ENCODE measurements at places on chromosomes 7 and 10.
A peak's percentile ranks its signal among the peaks of the same experiment; 100 is the strongest.

DNA sequence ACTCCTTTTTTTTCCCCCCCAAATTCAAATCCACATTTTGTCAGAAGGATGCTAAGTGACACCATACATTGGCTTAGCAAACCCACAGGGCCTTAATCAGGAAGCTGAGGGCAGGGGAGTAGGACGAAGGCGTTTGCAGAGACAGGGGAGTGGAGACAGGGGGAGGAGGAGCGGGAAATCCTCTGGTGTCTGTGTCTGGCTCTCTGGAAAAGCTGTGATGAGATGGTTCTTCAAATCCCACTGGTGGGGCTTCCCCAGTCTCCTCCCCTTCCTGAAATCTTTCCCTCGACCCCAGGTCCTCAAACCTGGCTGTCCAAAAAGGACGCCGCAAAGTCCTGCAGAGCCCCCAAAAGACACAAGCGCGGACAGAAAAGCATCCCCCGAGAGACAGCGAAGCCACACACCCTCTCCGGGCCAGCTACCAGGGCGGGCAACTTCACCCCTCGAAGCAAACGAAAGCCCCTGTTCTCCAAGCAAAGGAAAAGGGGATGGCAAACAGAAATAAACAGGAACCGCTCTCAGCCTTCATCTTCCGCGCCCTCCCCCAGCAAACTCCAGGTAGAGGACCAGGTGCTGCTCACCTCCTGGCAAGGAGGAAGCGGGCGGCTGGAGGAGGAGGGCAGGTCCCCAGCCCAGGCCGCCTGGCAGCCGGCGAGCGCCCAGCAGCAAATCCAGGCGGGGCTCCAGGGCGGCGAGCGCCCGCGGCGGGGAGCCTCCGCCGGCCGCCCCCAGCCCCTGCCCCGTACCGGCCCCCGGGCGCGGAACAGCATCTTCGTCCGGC is 520 bp downstream of the ELAPOR2 start:
- DNase-seq = no peak

DNA sequence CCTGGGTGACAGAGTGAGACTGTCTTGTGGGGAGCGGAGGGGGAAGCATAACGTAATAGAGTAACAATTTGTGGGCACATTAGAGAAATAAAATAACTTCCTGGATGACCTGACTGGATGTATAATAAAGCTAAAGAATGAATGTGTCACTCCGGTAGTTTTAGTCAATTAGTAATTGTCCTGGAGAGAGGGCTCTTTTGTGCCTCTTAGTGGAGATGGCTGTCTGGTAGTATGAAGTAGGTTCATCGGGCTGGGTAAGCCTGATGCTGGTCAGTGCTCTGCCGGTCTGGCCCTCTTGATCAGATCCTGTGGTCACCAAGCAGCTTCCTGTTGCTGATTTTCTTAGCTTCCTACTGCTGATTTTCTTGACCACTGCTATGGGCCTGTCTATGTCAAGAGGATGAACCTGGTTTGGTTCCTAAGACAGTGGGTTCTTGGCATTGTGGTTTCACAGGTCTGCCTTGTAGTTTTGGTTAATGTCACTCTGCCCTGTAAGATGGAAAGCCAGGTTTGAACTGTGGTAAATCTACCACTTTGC is 34.1 kb downstream of the ZRANB1 start:
- DNase-seq = no peak

DNA sequence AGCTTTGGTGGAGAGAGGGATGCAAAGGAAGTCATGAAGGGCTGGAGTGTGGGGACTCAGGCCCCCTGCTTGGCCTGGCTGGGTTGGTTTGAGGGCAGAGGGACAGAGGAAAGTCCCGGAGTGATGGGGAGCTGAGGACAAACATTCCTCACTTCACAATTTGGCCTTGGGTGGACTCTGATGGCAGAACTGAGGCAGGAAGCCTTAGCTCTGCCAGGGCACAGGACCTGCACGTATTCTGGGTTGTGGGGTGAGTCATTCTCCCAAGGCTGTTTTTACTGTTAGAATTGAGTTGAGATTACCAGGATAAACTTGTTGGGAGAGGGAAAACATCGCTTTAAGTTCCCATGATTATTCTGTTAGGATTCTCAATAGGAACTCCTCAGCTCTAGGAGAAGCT is 2.6 kb downstream of the GOLGA7B start:
- no peak for DNase-seq

DNA sequence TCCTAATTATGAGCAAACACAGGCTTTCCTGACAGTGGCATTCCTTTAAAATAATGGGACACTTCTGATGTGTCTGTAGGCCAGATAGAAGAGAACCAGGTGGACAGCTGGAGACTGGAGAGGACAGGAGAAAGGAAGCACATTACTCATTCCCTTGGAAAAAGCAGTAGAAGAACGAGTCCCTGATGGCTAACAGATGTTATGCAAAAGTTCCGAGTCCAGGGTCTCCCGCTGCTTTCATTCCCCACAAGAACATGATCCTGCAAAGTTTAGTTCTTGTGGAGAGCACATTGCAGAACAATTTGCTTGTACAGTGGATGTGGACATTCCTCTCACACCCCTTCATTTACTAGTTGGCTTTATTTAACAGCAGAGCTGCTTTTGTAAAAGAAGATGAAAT is 137.6 kb downstream of the GPAM start:
- DNase-seq = no peak

GRCh38 chr10:93816123-93816747 is 58.5 kb downstream of the LGI1 start:
- no peak for DNase-seq

DNA sequence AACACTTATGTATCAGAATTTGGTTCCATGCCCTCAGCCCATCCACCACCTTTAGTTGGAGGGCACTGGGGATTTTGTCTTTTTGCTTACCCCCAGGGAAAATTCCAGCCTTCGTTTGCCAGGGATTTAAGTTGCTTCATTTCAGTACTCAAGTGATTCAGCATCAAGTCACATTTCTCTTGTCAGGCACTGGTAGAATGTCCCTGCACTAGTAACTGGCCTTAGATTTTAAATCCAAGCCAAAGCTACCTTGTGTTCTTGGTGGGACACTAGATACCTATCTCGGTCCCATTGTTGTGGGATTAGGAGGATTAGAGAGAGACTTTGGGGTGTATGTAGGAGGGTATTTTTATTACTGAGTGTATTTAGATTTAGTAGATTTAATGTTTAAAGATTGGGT is 613.1 kb downstream of the SUGCT start:
- DNase-seq = no peak

GRCh38 chr7:2760098-2760889 is 72.3 kb downstream of the AMZ1 start:
- no peak for DNase-seq

GRCh38 chr10:76411729-76412435 is 980.5 kb downstream of the LRMDA start:
- DNase-seq = no peak

- DNase-seq = peak; percentile 79
Observed at GRCh38 chr10:73940634-73941221, 29.8 kb downstream of the PLAU start.

DNA sequence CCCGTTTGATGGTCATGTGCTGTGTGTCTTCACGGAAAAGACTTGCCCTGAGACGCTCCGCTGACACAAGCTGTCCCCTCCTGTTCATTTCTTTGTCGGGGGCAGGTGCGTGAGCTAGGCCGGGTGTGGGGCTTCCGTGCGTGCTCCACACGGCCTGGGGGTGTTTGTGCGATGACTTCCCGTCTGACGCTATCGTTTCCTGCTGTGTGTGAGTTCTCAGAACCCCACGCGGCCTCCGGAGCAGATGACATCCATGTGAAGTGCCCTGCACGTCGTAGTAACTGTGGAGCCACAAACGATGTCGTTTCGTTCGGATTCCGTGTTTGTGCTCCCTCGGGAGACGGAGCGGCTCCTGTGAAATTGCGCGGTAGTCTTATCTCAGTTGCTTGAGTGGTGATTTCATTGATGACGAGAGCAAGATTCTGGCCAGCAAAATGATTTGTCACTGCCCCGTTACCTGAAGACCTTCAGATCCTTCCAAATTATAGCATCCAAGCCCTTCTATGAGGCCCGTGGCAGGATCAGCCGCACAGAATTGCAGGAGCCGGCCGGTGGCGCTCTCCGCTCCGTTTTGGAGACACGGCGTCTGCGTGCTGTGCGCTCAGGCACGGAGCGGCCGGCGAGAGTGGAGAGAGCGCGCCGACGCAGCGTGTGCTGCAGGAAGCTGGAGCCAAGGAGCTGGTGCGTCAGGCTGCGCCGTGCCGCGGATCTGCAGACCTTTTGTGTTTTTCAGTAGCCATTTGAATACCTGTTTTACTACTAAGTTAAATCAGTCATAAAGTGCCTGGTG is 94.9 kb downstream of the NKX6-2 start:
- no peak for DNase-seq

DNA sequence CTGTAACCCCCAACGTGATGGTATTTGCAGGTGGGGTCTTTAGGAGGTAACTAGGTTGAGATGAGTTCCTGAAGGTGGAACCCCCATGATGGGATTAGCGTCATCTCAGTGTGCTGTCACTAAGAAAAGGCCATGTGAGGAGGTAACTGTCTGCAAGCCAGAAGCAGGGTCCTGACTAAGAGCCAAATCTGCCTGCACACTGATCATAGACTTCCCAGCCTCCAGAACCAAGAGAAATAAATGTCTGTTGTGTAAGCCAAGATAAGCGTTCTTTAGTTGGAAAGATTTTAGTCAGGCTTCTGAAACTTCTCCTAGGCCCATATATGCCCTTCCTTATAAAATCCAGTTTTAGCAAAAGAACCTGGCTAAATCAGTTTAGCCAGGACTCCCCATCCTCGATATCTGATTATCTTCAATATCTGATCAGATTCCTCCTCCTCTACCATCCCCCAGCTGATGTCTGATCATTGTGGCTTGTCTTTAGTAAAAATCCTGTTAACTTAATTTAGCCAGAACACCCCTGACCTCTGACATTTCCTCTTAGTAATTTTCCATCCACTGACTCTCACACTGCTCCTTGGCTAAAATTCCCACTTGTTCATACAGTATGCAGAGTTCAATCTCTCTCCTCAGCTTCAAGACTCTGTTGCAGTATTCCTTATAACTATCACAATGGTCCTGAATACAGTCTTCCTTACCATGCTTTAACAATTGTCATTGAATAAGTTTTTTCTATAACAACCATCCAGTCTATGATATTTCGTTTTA is 835.4 kb upstream of the PHF14 start:
- DNase-seq = no peak

GRCh38 chr7:50341724-50342123 is 37.2 kb downstream of the IKZF1 start:
- no peak for DNase-seq

GRCh38 chr7:5237286-5237685 is 45.5 kb upstream of the SLC29A4 start:
- DNase-seq = no peak

DNA sequence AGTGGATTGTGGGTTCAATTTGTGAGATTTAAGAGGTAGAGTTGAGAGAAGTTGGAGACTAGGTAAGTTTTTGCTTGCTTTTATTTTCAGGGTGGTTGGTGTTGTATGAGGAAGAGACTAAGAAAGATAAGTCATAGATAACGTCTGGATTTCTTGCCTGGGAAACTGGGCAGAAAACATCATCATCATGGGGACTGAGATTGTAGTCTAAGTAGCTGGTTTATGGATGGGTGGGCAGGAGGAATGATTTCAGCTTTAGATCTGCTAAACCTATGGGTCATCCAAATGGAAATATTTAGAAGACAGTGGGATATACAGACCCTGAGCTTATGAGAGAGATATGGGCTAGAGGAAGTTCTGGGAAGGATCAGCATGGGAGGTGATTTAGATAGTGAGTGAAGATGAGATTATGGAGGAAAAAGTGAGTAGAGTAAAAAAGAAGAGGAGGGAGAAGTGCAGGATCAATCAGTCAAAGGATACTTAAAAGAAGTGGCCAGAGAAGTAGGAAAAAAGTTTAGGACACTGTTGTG is 169.8 kb downstream of the WNT2 start:
- DNase-seq = no peak

- DNase-seq = no peak
Observed at GRCh38 chr7:108226816-108227299, 96.7 kb upstream of the LAMB4 start.

DNA sequence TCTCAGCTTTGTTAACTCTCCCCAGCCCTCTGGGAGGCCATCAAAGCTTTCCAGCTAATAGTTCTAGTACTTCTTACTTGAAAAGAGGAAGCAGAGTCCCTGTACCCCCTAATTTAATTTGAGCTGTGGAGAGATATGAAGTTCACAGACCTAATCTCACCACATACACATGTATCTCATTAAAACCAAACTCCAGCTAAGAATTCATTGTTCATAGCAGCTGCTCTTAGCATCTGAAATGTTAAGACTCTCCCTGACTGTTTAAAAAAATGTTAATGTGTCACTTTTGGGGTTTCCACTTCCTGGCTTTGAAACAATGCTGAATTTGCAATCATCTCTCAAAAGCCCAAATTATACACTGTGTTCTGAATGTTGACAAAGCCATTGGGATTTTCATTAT is 16.2 kb upstream of the MRC1 start:
- DNase-seq = no peak

DNA sequence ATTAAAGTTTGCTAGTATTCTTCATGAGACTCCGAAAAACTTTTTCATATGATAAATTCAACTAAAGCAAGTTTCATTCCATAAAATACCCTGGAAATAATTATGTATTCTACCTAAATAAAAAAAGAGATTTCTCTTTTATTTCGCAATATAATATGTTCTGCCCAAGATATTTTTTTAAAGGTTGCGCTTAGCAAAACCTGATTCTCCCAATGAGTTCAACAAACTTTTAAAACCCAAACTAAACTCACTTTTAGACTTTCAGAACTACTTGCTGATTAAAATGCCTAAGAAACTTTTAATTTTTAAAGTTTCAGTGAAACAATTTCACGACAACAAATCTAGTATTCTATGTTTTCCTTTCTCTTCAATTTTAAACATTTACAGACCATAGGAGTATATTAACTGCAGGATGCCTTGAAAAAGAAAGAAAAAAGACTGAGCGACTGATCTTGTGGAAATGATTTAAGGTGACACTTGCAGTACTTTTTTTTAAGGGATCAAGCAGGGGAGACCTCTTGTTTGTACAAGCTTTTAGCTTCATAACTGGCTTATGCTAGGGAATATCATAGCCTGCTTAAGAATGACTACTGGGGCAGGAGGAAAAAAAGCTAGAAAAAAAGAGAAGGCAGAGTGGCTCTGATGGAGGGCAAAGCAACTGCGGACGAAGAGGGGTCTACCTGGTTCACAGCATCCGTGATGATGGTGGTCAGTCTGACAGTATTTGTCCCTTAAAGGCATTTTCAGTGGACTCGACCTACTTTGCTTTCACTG is 1.5 kb downstream of the ZNF800 start:
- DNase-seq = no peak
